CD4-positive, alpha-beta T cell treated with Interleukin-6 at 100 ng/mL for 8 hours (primary cell): ENCODE measurements at places on chromosomes 11 and 22.

DNA sequence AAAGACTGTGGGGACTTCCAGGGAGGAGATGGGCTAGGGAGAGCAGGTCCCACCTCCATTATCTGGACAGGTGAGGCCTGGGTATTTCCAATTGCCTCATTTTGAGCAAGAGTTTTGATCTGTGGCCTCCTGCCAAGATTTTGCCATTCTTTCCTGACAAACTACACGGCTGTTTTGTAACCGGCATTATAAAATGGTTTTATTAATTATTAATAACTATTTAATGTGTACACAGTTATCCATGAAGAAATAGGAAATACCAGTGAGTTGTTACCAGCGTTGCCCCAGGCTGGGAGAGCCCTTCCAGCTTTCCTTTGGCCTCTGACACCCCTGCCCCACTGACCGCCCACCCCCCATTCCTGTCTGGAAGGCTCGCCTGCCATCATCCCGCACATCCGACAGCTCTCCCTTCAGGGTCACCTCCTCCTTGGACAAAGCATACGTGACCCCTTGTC, 14.9 kb upstream of the SEC14L3 start:
- no peak for DNase-seq

- no peak for DNase-seq
Measured at GRCh38 chr11:116972691-116973090, 125.5 kb downstream of the SIK3 start.

GRCh38 chr22:43036282-43036829, 21.4 kb upstream of the PACSIN2 start:
- no peak for DNase-seq

- no peak for DNase-seq
Measured at GRCh38 chr11:96299155-96299888, 43.7 kb downstream of the MAML2 start.

DNA sequence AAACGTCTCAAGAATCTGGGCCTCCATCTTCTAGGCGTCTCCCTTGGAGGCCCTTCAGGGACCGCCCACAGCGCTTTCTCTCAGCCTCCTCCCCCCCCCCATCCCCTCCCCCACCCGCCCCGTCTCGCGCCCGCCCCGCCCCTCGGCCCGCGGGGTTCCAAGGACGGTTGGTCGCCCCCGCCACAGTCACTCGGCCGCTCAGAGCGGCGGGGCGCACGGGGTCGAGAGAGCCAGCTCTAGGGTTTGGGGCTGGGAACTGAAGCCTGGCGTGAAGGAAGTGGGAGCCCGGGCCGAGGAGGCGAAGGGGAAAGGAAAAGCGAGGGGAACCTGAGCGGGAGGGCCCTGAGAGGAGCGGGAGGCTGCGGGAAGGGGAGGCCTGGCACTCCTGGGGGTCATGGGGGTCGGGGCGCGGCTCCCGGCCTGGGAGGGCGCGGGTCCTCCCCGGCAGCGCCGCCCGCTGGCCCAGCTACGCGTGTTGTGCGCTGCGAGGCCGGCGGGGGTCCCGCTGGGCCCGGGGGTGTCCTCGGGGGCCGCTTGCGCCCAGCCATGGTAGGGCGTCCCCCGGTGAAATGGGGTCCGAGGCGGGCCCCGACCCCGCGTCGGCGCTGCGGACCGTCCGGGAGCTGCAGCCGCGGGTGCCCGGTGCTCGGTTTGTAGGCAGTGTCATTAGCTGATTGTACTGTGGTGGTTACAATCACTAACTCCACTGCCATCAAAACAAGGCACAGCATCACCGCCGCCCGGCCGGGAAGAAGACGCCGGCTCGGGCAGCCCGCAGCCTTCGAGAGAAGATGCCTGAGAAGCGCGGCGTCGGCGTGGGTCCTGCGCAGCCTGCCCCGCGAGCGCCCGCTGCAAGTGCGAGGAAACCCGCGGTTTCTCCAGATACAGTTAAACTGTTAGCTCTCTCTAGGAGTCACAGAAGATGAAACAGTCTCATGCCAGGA, at the start of gene BTG4:
Gene BTG4 (minus strand): TSS at position 91 of the 944 bp plus-strand sequence. CDS start 13,610 bp downstream, outside the sequence.
- DNase-seq = no peak

DNA sequence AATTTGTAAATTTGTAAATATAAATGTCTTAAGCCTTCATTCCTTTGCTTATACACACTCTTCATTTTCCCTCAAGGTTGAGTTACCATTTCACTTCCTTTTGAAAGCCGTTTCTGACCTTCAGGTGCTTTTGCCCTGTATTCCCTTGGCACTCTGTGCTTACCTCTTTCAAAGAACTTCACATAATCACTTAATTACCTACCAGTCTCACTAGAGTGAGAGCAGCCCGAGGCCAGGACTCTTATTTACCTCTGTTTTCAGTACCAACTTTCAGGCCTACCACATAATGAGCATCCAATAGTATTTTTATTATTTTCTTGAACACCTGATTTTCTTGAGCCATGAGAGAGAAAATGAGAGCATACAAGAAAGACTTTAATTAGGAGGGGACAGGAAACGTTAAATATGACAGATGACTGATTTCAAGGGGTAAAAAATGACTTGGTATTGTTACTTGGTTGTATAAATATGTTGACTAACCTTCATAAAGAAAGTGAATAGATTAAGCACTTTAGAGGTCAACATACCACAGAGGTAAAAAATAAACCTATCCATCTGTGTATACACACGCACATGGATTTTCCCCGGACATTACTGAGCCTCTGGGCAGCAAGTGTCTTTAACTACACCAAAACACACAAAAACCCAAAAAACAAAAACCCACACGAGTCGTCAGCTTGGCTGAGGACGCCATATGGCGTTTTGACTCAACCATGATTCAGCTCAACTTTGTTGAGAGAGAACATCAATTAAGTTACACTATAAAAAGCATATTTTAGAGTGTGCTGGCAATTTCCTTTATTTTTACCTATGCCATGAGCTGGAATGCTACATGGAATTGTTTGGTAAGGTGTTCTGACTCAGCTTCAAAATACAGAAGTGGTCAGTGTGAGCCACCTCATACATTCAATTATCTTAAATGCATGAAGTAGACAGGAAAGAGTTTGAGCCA, 7.6 kb downstream of the ATXN10 start:
- no peak for DNase-seq

GRCh38 chr11:29002816-29003215, 894.6 kb downstream of the METTL15 start:
- no peak for DNase-seq

DNA sequence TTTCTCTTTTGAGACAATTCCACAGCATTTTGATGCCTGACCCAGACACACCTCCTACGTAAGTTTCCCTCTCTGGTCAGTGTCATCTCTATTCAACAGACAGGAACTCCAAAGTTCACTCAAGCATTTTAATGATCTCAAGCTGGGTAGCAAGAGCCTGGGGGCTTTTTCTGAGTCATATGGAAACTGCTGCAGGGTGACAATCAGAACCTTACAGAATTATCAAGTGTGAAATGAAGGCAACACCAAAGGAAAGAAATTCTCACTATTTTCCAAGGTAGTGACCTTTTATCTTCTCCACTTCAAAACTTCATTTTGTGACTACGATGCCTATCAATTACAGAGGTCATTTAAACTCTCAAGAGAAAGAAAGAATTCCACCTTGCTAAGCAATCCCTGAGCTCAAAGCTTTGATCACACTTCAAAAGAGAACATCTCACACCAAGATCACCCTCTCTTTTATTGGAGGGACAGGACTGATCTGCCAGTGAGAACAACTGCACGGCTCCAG, 229.0 kb upstream of the ZC3H12C start:
- no peak for DNase-seq

DNA sequence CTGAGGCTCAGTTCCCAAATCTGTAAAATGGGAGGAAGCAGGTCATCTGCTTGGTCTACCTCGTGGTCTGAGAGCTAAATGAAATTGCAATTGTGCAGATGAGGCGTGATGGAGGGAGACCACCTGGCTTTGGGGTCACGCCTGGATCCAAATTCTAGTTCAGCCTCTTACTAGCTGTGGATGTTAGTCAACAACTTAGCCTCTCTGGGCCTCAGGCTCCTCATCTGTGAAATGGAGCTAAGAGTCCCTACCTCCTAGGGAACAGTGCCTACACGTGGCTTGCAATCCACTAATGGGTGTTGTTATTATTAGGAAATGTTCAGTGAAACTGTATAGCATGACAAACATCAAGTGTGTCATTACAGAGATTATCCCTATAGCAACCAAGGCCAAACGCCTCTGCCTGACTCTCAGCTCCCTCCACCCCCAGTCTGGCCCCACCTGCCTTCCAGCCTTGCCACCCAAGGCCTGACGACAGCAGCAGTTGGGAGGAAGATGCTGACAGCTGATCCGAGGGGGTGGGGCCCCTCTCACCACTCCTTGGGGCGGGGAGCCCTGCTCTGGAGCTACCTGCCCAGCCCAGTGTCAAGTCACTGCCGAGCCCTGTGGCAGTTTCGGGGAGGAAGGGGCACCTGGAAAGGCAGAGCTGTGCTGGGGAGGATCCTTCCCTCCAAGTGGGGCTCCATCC, 1.7 kb upstream of the RHOD start:
- DNase-seq = no peak

DNA sequence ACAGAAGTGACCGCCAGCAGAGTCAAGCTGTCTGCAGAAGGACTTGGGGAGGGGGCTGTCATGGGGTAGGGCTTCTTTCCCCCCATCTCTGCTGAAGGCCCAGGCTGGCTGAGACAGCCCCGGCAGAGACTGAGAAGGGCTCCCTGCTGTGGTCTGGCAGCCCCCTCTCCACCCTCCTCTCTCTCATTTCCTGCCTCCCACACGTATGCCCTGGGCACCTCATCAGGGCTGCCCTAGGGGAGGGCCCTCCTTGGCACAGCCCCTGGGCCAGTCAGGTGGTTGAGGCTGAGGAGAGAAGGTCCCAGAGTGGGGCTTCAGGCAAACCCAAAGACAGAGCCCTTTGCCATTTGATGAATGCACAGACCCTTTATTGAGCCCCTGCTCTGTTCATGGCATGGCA, 3.6 kb downstream of the RASD2 start:
- no peak for DNase-seq

DNA sequence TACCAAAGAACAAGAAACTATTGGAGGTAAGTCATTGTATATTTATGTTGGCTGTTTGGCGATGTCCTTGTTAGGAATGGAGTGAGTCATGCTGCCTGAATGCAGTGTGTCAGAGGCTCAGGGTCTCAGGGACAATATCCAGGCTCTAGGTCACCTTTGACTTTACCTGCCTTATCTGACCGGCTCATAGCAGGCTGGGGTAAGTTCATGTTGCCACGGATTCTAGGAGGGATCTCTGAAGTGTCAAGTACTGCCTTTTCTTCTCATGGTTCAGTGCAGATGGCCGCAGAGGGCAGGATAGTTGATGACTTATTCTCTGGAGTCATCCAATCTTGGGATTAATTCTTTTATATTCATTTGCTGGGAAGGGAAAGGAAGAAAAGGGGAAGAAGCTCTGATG, 53.2 kb downstream of the SPON1 start:
- no peak for DNase-seq

- no peak for DNase-seq
Measured at GRCh38 chr11:14114269-14114668, 151.7 kb downstream of the SPON1 start.

GRCh38 chr22:36067235-36067558, 38.6 kb upstream of the RBFOX2 start:
- DNase-seq = no peak

GRCh38 chr22:28142361-28142961, 223.4 kb upstream of the PITPNB start:
- no peak for DNase-seq

- DNase-seq = no peak
Measured at GRCh38 chr11:86988351-86988881, 33.2 kb upstream of the FZD4 start.

DNA sequence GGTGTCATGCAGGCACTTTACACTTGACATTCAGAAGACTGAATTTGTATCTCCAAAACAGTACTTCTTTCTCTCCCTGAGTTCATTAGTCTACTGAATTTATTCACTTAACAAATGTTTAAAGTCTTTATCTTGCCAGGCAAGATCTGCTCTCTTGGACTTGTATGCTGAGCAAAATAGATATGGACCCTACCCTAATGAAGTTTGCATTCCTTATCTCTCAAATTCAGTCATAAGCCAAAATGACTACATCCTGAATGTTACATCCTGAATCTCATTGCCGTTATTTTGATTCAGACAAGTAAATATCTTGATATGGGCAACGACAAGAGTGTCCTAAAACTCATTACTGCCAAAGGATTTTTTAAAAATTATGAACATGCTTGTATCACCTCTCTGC, 29.7 kb downstream of the FAR1 start:
- DNase-seq = no peak

DNA sequence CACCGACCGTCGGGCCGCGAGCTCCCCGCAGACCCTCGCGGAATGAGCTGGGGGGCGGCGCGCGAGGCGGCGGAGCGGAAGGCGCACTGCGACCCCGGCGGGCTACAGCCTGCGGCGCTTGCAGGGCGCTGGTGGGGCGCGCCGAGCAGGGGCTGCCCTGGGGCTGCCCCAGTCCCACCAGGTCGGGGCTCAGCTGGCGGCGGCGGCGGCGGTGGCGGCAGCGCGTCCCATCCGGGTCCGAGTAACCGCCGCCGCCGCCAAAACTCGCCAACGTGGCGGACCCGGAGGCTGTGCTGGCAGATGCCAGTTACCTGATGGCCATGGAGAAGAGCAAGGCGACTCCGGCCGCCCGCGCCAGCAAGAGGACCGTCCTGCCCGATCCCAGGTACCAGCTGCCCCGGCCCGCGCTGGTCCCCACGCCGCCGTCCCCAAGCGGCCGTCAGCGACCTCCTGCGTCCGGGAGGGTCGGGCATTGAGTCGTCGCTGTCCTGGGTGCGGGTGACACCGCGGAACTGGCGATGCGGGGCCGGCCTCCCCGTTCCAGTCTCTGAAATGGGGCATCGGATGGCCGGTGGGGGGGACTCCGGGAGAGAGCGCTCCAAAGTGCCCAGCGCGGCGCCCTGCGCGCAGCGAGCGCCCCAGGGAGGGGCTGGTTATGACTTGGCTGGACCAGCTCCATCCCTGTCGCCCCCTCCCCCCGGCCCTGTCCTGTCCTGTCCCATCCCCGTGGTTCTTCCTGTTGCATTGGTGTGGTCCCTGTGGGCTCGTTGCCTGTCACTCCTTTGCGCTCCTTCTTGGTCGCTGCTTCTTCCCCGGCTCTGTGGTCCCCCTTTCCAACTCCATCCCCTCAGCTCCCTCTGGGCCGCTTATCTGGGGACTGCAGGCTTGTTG, 63.5 kb downstream of the CRYBB2 start:
- no peak for DNase-seq

DNA sequence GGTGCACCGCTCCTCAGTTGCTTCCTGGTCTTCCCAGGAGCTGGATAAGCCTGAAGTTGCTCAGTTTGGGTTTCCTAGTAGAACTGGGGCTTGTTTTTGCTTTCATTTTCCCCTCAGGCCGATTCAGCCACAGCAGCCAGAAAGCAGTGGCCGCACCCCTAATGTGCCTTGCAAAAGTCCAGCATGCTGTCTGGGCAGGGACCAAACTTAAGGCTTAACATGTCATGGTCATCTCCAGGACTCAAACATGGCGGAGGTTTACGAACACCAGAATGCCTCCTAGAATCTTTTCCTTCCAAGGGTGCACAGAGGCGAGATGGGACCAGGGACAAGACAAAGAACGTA, 2.5 kb downstream of the GNG3 start:
- no peak for DNase-seq

- no peak for DNase-seq
Measured at GRCh38 chr11:60948250-60948649, 3.7 kb downstream of the SLC15A3 start.

GRCh38 chr11:16027621-16028020, 328.7 kb downstream of the SOX6 start:
- DNase-seq = no peak

- no peak for DNase-seq
Measured at GRCh38 chr11:27304514-27304913, 58.5 kb downstream of the CCDC34 start.
